Prostate gland (tissue), 2 donors: ENCODE measurements at places on chromosomes 5 and 9. TPM values are rescaled to one million over a fixed set of nuclear protein-coding genes. Genes with fewer than 3 reads are reported as not detected.
A peak's percentile ranks its signal among the peaks of the same experiment; 100 is the strongest.

- H3K4me3 ChIP-seq: no peak overlapping the region
- H3K27me3 ChIP-seq: no peaks in the 10 kb centered on the region
- no peaks in the 10 kb centered on the region for H3K36me3 ChIP-seq
- H3K4me1 ChIP-seq: no peaks in the 10 kb centered on the region
- no peak for DNase-seq
Measured at GRCh38 chr5:17206021-17206420, 11.4 kb upstream of the BASP1 start.

Gene ADAMTSL2
- total RNA-seq: 11.6 TPM

DNA sequence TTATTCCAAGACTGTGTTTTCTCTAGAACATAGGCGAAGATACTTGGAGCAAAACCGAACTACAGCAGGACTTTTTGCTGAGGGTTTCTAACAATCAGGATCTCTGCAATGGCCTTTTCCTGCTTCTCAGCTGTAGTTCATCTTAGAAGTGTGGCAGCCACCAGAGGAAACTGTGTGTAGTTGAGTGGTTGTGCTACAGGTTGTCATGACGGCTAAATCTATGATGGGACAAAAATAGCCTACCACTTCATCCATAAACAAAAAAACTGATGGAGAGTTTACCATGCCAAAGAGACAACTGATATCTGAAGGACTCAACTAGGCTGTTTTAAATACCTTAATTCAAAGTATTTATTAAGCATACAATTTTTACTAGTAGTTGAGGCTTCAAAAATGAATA, 28.2 kb upstream of the DMAC1 start:
- peaks cover 2% of the 10 kb centered on the region for H3K27me3 ChIP-seq
- DNase-seq: no peak
- no peaks in the 10 kb centered on the region for H3K4me1 ChIP-seq
- no peaks in the 10 kb centered on the region for H3K36me3 ChIP-seq
- no peak overlapping the region for H3K27ac ChIP-seq

DNA sequence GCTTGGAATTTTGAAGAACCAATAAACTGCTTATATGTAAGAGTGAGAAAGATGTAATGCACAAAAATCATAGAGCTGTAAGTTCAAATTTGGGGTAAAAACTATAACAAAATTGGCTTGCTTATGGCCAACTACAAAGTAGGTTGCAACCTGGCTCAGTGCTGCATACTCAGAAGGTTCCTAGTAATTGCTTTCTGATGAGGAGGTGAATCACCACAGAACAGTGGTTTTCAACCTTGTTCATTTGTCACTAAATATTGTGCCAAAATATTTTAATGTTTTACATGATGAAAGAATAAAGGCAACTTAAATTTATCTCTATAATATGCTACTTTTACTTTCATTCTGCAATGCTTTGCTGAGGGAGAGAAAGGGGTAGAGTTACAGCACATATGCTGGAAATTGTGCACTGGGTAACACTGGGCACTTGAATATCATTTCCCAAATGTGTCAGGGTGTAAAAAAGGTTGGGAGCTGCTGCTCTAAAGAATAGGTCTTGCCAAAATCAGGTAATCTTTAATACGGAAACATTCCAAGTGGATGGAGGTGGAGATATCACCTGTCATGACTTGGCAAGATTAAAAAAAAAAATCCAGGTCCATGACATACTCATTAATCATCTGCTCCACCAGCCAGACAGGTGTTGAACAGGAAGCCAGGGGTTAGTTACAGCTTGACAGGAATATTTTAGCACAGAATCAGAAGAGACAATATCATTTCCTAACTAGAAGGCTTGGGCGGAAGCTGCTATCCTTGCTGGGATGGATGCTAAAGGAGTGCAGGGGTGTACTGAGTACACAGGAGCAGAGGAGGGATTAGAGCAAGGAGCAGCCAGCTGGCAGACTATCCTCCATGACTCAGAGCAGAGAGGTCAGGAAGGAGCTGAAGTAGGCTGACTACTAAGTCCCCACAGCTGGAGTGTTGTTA, 34.6 kb upstream of the CCL21 start:
- peak; percentile 60 for DNase-seq
- no peak overlapping the region for H3K4me3 ChIP-seq
- no peaks in the 10 kb centered on the region for H3K27me3 ChIP-seq
- no peaks in the 10 kb centered on the region for H3K4me1 ChIP-seq
- no peak overlapping the region for H3K27ac ChIP-seq

DNA sequence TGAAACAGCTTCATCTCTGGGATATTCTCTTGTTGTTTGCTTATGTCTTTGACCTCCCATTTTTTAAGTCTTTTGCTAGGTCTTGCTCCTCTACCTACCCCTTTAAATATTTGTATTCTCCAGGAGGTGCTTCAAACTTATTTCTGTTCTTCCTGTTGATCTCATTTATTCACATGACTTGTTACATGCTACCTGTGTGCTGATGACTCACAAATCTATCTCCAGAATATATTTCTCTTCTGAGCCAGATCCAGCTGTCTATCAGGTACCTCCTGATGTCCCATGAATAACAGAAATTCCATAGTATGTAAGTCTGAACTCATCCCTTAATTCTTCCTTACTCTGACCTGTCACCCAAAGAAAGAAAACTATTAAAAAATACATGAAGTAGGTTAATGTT, 11.0 kb downstream of the NIPBL start:
- H3K27me3 ChIP-seq: no peaks in the 10 kb centered on the region
- no peak for DNase-seq
- no peak overlapping the region for H3K4me3 ChIP-seq
- no peaks in the 10 kb centered on the region for H3K4me1 ChIP-seq
- no peaks in the 10 kb centered on the region for H3K36me3 ChIP-seq
- H3K27ac ChIP-seq: no peak overlapping the region

DNA sequence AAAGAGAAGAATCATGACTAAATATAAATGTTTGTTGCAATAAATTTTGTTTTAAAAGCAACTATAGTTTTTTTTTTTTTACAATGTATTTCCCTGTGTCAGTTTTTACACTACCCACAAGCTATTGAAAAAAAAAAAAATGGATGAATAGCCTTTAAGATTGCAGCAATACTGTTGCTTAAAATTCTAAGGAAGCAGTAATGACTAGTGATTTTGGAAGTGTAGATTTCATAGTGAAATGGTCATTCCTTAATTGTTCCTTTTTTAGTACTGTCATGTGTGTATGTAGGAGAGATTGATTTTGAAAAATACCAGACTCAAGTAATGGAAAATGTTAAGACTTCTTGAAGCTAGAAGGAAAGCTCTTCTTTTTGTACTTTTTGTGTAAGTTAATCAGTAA, 53.1 kb downstream of the NDUFS4 start:
- H3K4me3 ChIP-seq: no peak overlapping the region
- no peak for DNase-seq
- no peaks in the 10 kb centered on the region for H3K27me3 ChIP-seq
- H3K27ac ChIP-seq: no peak overlapping the region
- H3K4me1 ChIP-seq: no peaks in the 10 kb centered on the region

Gene EQTN
- total RNA-seq: 3.0 TPM

DNA sequence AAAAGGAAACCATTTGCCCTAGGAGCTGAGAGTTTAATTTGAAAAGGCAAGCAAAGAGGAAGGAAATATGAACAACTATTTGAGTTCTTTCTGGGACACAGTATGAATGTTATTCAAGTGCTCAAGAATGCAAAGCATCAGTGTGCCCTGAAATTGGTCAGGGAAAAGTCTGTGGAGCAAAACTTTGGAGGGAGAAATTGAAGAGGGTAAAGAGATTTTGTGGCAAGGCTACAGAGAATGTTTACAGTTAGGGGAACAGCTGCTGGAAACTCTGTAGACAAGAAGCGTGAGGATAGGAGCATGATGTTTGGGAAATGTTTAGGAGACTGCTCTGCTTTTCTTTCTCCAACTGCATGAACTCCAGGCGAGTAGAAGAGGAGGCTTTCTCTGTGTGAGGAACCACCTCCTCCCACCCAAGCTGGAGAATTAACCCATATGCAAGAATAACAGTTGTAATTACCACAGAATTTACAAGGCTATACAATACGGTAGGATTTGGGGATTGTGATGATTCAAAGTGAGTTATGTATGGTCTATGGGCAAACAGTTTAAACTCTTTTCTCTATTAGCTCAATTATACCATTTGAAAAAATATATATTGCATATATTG, 75.4 kb upstream of the IL7R start:
- H3K27me3 ChIP-seq: no peaks in the 10 kb centered on the region
- DNase-seq: no peak
- H3K27ac ChIP-seq: no peak overlapping the region
- H3K4me3 ChIP-seq: no peak overlapping the region

Gene C5
- total RNA-seq: 11.1 TPM

DNA sequence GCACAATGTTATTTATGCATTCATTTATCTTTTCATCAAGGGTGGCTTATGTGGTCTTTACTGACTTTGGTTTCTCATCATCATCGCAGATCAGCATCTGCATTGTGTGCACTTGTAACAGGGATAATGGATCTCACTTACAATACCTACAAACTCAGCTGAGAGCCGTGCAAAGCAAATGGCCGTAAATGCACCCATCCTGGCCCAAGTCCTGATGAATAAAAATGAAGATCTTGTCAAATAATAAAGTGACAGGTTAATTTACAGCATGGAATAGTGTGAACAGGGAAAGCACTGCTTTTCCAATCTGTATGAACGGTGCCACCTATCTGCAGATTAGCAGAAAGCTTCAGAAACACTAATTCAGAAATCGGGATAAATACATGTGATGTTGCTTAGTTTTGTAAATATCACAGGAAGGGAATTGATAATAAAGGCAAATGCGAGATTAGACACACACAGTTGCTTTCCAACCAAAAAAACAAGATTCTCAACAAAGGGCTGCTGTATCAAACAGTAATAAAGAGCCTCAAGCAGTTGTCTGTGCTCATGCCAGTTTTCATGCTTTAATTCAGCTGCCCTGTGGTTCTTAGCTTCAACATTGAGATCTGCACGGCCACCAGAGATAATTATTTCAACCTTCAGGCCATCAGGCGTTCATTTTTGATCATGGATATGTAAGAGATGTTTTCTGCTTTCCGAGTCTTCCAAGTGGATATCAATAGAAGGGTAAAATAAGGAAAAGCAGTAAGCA, 153.4 kb upstream of the POU5F2 start:
- no peaks in the 10 kb centered on the region for H3K4me1 ChIP-seq
- H3K4me3 ChIP-seq: no peak overlapping the region
- DNase-seq: no peak
- no peaks in the 10 kb centered on the region for H3K36me3 ChIP-seq
- no peak overlapping the region for H3K27ac ChIP-seq

DNA sequence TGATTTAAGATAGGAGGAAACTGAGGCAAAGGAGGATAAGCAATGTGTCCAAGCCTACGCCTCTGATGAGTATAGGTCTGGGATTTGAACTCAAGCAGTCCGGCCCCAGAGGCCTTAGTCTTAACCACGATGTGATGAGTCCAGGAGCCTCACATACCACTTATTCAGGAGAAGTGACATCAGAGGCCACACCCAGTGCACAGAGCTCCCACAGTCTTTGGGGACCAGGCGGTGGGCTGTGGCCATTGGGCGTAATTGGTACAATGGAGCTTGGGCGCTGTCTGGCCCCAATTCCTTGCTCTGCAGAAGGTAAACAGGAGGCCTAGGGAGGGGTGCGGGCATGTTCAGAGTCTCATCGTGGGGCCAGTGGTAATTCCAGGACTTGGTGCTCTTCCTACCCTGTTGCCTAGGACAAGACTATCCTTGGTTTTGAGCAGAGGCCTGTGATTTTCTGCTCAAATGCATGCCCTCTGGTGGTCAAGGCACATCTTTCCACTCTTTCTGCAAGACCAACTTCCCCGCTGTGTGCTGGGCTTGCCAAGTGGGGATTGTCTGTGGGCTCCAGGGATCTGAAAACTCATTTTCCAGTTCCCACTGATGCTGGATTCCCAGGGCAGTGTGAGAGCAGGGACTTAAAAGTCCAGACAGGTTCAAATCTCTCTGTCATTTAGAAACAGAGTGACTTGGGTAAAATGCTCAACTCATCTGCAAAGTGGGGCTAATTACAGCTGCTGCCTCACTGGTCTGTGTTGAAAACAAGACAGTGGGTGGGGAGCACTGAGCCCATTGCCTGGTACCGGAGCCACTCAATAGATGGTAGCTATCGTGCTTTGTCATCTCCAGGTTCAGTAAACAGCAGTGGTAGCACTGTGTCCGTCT, 15.8 kb downstream of the NDST1 start:
- peak; percentile 51 for DNase-seq
- H3K27ac ChIP-seq: no peak overlapping the region
- no peaks in the 10 kb centered on the region for H3K36me3 ChIP-seq
- peaks cover 3% of the 10 kb centered on the region for H3K4me1 ChIP-seq
- H3K27me3 ChIP-seq: no peaks in the 10 kb centered on the region

Gene IL9
- not detected for total RNA-seq

Gene RAD17
- 28.8 TPM for total RNA-seq

Gene ZBTB34
- total RNA-seq: 4.5 TPM

DNA sequence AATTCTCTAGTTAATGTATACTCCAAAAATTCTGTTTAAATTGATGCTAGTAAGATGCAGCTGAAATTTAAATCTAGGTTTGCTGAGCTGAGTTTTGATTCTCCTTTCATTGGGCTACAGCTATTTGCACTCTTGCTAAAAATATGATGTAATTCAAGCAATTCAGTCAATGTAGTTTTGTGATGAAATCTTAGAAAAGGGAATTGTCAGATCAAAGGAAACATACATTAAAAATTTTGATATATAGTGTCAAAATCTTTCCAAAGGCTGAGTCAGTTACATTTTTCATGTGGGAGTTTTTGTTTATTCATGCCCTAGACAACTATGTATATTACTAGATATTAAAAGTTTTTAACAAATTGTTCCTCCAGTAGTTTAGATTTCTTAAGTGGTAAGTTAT, 334.9 kb upstream of the DAB2 start:
- no peaks in the 10 kb centered on the region for H3K36me3 ChIP-seq
- no peak overlapping the region for H3K4me3 ChIP-seq
- DNase-seq: no peak
- H3K27me3 ChIP-seq: no peaks in the 10 kb centered on the region

- peaks cover 6% of the 10 kb centered on the region for H3K27me3 ChIP-seq
- no peaks in the 10 kb centered on the region for H3K4me1 ChIP-seq
- peak within 1 kb of the TSS; percentile 83 for H3K27ac ChIP-seq
- peak within 1 kb of the TSS; percentile 51 for H3K4me3 ChIP-seq
- no peaks in the 10 kb centered on the region for H3K36me3 ChIP-seq
- DNase-seq: peak; percentile 29
Measured at GRCh38 chr5:51383131-51384121, at the start of gene ISL1. TSS of gene ISL1 (plus strand) at chr5:51383448. CDS start at chr5:51383672, 224 bp downstream.

DNA sequence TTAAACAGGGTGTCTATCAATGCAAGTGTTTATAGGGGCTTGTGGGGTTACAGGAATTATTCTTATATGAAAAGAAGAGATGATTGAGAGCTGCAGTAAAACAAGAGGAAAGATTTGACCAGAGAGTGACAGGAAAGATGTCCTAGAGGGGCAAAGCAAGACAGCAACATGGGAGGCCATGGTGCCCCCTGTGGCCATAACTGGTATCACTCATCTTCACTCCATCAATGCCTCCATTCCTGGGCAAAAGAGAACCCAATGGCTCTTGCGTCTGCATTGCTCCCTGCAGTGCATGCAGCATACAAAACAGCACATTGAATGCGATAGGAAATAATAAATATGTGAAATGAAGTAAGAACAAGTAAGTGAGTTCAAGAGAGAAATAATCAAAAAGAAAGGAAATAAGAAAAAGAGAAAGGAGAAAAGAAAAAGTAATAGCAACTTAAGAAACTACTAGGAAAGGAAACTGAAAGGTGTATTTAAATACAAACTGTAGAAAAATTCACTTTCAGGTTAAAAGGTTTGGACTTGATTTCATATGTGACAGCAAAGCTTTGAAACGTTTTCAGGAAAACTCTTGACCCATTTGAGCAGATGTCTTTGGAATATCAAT, 206.6 kb downstream of the SEMA5A start:
- no peak for DNase-seq
- H3K4me3 ChIP-seq: no peak overlapping the region
- no peaks in the 10 kb centered on the region for H3K36me3 ChIP-seq
- H3K27me3 ChIP-seq: no peaks in the 10 kb centered on the region
